ENCODE measurements at places on chromosomes 13 and 19.

DNA sequence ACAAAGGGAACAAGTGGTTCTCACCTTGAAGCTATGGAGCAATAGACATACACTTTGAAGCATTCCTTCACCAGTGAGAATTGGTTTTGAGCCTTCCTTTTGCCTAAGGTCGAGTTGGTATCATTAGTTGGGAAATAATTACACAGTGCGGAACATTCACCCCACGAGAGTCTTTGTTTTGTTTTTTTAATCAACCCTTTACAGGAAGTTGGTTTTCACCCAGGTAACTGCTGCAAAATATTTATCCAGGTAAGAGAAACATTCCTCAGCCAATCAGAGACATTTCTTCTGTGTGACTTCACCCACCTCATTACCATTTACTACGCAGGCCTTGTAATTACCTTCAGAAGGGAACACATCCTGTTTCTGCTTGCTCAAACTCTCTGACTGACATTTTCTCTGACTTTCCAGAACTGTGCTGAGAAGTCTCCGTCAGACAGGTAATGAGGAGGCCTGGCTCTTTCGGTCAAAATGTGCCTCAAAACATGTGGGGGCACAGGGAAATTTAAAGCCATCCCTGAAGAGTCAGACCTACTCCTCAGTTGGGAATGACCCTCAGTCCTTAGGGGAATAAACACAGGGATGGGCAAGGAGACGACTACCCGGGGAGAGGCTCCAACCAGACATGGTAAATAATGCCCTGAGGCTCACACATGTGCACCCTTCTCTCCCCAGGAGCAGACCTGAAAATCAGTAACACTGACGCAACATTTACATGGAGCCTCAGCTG, 22.7 kb upstream of the SERP2 start:
- no peak for DNase-seq

DNA sequence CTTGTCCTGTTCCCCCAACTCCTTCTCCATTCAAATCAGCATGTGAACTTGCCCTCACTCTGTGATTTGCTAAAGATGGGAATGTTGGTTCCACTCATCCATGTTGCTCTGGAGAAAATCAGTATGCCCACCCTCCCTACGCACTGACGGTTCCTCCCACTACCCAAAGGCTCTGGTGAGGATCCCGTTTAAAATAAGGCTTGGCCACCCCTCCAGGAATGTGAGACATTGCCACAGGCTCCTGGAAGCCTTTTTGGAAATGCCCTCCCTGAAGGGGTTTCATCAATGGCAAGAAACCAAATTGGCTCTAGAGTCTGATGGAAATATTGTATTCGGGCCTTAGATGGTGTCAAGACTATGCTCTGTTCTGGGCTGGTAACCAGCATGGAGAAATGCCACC, 187.3 kb downstream of the USP12 start:
- no peak for DNase-seq

GRCh38 chr19:50794074-50794875, 4.1 kb downstream of the ACP4 start:
- DNase-seq = peak; percentile 77

GRCh38 chr19:3544742-3545668, 6.0 kb downstream of the TEKTIP1 start:
- peak; percentile 92 for DNase-seq

DNA sequence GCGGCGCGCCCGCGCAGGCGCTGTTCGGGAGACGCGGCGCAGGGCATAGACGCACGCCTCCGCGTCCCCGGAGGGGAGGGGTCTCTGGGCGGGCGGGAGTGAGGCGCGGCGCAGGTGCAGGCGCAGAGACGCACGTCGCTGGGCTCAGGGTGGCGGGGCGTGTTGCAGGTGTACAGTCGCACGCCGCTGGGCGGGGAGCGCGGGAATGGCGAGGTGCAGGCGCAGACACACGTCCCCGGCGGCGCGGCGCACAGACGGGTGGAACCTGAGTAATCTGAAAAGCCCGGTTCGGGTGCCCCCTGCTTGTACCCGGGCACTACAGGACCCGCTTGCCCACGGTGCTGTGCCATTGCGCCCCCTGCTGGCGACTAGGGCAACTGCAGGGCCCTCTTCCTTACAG, 44.7 kb downstream of the PLPP2 start:
- no peak for DNase-seq

GRCh38 chr13:29884671-29885430, 34.4 kb upstream of the UBL3 start:
- no peak for DNase-seq

DNA sequence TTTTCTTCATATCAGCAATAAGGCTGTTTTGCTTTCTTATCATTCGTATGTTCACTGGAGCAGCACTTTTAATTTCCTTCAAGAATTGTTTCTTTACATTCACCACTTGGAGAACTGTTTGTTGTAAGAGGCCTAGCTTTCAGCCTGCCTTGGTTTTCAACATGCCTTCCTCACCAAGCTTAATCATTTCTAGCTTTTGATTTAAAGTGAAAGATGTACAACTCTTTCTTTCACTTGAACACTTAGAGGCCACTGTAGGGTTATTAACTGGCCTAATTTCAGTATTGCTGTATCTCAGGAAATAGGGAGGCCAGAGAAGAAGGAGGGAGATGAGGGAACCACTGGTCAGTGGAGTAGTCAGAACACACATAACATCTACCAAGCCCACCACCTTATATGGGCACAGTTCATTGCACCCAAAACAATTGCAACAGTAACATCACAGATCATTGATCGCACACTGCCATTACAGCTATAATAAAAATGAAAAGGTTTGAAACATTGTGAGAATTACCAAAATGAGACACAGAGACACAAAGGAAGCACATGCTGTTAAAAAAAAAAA, 181.4 kb upstream of the TUBA3C start:
- DNase-seq = no peak

DNA sequence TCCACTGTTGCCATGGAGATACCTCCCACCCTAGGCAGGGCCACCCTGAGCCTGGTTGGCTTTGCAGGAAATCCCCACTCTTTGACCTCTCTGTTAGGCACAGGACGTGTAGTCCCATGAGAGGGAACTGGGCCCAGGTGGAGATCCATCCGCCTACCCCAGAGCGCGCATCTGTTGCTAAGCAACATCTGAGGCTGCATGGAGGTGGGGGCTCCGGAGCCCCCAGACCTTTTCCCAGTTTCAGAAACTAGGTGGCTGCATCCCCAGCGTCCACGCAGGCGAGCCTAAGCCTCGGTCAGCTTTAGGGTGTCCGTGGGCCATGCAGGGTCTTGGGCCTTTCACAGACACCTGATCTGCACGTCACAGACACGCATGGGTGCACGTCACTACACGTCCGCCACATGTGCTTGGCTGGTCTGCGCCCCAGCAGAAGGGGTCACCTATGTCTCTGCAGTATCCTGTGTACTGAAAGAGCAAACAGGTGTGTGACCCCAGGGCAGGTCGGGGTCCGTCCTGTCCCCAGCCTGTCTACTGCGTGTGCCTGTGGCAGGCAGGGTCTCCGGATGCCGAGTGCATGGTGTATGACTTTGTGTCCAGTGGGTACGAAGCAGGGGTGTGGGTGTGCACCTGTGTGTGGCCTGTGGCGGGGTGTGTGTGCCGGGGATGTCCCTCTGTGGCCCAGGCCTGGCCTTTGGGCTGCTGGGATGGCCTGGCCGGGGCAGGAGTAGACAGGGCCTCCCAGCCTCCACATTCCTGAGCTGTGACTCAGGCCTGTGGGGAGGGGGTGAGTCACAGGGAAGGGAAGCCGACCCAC, 4.1 kb upstream of the CIRBP start:
- DNase-seq = no peak

GRCh38 chr19:34327851-34328250, 37.1 kb upstream of the GPI start:
- no peak for DNase-seq

- DNase-seq = no peak
These were observed 6.8 kb upstream of the SPART start for GRCh38 chr13:36353001-36353400.

DNA sequence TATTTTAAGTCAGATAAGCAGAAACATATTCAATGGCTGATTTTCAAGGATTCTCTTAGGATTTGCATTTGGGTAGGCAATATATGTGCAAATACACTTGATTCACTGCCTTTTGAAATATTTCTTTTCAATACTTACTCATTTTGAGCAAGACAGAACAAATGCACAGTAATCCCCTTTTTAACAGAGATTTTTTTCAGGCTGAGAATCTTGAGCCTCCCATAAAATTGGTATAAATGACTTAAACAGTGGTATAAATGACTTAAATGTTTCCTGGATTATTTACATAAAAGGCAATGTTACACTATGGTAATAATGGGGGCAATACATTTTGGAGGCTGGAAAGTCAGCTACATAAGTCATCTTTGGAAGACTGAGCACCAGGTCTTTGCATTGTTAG, 389.0 kb downstream of the OLFM4 start:
- no peak for DNase-seq

DNA sequence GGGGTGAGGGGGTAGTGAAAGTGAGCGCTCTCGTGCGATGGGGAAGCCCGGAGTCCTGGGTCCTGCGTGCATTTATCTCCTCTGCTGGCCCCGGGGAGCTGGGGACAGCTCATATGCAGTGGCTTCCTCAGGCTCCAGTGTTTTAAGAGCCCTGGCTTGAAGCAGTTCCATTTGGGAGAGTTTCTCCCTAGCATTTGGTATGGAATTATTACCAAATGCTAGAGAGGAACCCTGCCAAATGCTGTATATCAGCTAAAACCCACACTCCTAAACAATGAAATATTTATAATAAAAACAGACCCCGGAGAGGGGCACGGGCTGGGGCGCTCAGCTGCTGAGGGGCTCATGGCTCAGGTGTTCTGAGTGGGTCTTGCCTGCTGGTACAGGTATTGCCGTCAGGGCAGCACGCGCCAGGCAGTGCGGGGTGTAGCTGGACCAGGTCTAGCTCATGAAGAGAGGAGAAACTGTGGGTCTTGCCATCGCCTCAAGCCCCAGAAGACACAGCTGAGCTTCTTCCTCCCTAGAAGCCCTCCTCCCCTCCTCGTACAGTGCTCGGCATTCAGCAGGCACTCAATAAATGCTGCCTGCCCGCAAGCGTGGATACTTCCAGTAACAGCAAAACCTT, 163.6 kb upstream of the ZNF536 start:
- DNase-seq = no peak

GRCh38 chr19:6467384-6467783, 3.3 kb downstream of the CRB3 start:
- no peak for DNase-seq

DNA sequence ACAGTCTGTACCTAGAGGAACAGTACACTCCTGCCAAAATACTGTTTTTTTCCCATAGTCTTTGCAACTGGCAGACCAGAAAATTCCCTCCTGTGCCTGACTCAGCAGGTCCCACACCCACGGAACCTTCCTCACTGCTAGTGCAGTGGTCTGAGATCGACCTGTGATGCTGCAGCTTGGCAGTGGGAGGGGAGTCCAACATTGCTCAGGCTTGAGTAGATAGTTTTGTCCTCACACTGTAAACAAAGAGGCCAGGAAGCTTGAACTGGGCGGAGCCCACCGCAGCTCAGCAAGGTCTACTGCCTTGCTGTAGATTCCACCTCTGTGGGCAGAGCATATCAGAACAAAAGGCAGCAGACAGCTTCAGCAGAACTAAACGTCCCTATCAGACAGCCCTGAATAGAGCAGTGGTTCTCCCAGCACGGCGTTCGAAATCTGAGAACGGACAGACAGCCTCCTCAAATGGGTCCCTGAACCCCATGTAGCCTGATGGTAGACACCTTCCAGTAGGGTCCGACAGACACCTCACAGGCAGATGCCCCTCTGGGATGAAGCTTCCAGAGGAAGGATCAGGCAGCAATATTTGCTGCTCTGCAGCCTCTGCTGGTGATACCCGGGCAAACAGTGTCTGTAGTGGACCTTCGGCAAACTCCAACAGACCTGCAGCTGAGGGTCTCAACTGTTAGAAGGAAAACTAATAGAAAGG, 92.7 kb downstream of the SUCLA2 start:
- DNase-seq = no peak

DNA sequence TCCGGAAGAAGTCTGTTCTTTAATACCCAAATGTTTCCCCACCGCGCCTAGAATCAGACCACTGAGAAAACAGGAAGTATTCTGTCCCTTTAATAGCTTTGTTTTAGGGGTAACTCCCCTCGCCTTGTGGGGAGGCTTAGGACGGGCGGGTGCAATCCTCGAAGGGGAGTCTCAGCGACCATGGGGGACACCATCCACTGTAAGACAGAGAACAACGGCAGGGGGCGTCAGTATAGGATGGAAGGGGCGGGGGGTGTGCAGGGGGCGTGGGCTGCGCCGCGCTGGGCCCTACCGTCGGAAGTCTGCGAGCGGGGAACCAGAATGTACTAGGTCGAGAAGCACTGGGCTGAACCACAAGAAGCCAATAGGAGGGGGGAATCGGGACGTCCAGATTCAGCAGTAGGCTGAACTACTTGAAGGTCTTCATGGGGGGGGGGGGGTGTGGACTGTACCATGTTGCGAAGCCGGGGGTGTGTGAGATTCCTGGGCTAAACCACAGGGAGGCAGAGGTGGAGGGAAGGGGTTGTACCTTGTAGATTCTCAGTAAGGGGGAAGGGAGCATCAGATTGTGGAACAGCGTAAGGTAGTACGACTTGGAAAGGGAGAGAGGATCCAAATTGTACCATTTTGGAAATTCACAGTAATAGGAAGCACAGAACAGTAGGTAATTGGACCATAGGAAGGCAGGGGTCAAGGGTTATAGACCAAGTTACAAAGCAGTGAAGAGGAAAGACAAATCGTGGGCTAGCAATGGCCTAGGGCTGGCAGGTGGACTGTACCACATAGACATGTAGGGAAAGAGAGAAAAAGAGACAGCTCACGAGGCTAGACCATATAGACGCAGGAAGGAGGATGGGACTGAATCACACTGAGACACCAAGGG, 1.0 kb upstream of the DBP start:
- DNase-seq = peak; percentile 81

DNA sequence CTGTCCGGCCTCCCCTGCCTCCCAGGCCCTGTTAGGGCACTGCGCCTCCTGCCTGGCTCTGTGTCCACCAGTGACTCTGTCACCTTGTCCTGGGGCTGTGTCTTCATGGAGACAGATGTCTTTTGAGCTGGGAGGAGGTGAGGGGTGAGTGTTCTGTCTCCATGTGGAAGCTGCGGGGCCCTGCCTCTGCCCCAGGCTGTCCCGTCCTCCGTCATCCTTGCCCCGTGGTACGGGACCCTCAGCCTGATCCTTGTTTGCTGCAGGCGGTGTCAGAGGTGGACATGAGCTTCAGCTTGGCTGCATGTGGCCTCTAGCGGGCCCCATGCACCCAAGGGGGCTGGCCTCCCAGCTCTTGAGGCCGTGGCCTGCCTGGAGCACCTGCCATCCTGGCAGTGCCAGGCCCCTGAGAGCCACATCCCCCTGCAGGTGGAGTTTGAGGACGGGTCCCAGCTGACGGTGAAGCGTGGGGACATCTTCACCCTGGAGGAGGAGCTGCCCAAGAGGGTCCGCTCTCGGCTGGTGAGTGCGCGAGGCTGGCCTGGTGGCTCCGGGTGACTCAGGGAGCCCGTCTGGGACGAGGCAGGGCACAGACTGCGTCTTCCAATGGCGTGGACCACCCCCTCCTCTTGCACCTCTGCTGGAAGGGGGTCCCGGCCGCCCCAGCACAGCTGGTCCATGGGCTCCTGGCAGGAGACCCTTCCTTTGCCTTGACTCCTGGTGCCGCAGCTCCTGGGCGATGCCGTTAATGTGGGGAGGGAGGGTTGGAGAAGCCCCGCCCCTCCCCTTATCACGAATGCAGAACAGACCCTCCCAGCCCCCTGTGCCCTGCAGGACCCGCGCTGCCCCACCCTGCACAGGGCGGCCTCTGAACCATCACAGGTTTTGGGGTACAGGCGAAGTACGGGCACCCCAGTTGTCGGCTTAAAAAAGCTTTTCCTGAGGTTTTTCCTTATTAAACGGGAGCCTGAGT, 181.3 kb downstream of the KDM4B start:
- no peak for DNase-seq

GRCh38 chr13:33490461-33491327, 205.1 kb upstream of the STARD13 start:
- no peak for DNase-seq

Measured in activated T-cell treated with anti-CD3 and anti-CD28 coated beads, Interleukin-2, amount 50 U/mL, for 48 hours (primary cell).